ENCODE measurements at places on chromosomes 1 and 21. TPM values are rescaled to one million over a fixed set of nuclear protein-coding genes. Genes with fewer than 3 reads are reported as not detected.
A peak's percentile ranks its signal among the peaks of the same experiment; 100 is the strongest.

GRCh38 chr1:233879841-233880240, 24.6 kb upstream of the SLC35F3 start:
- DNase-seq, result no peak

Gene DBT
- 8.2 TPM for total RNA-seq

- peak; percentile 9 for DNase-seq
These were observed 59.5 kb upstream of the LRRC53 start for GRCh38 chr1:74571891-74572290.

GRCh38 chr1:24905355-24905978, 24.6 kb downstream of the RUNX3 start:
- no peak for DNase-seq

DNA sequence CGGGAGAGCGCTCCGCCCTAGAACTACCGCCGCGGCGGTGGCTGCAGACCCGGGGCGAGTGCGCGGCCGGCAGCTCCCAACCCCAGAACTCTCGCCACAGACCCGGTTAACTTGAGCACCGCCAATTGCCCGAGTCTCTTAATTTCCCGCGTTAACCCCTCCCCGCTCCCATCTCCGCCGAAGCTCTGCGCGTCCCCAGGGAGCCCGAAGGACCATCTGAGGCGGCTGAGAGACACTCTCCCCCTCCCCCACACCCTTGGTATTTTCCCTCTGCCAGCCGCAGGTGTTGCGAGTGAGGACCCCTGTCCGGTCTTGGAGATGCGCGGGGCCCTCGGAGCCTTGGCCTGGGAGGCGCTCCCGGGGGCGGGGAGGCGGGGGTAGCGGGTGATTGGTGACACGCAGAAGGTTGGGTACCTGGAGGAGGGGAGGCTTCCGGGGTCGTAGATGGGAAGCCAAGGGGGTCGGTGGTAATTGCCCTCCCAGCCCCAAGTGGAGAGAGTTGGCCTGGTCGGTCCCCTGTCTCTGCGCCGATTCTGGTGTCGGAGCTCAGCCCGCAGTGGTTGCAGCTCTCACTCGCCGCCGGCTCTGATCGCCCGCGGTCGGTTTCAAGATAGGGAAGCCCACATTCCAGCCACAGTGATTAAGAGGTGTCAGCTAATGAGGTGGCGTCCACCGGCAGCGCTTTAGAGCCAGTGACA, 858 bp upstream of the SUSD4 start:
- DNase-seq, result no peak

- DNase-seq, result peak; percentile 71
These were observed at the start of gene ETNK2 for GRCh38 chr1:204151552-204152309. ETNK2 (minus strand) TSS chr1:204152044; CDS start chr1:204151852, 192 bp downstream.

DNA sequence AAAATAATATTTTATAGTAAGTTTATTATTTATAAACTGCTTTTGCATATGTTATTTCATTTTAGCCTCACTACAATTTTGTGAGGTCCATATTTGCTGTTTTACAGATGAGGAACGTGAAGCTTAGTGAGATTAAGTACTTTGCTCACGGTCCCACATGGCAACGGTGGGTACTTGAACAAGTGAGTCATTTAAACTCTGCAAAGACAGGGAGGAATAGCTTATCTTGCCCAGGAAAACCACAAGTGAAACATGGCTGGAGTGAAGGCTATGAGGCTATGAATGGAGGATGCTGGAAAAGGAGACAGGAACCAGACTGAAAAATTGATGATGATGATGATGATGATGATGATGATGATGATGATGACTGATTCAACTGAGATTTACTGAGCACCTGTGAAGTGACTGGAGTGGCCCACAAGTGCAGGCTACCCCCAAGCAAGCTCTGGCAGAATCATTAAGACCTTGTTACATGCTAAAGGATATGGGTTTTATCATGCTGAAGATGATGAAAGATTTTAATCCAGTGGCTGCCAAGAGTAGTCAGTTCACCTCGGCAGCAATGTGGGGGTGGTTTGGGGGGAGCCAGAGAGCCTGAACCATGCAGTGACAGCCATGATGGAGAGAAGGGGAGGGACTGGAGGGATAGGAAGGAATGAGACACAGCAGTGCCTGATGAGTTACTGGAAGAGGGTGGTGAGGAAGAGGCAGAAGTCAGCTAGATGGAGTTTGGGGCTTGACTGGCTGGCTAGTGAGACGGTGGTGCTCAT, 1.4 kb upstream of the ABCA4 start:
- DNase-seq, result no peak

DNA sequence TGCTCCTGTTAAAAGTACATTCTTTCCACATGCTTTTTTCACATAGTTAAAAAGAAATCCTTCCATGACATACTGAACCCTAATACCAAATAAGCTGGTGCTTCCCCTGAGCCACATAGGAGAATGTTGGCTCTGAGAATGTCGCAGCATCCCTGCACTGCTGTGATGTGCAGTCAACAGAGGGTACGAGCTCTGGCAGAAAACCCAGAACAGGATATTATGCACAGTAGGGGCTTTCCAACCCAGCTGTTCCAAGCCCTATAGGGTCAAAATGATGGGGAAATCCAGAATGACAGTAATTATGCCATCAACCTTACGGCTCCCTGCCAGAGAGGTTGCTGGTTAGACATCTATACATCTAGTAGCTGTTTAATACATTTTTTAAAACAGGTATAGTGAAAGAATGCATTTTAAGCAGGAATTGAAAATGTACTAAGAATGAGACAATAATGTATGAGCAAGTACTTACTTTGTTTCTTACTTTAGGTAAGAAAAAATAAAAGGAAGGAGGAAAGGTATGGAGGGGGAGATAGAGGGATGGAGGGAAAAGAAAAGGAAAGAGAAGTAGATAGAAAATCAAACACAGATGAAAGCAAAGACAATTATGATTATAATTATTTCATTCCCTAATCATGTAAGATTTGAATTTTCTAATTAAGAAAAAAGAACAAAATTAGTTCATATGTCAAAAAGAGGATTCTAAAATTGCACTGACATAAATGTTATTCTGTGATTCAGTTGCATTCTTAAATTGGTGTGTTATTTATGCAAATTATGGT, 126.0 kb downstream of the NR5A2 start:
- DNase-seq, result no peak

DNA sequence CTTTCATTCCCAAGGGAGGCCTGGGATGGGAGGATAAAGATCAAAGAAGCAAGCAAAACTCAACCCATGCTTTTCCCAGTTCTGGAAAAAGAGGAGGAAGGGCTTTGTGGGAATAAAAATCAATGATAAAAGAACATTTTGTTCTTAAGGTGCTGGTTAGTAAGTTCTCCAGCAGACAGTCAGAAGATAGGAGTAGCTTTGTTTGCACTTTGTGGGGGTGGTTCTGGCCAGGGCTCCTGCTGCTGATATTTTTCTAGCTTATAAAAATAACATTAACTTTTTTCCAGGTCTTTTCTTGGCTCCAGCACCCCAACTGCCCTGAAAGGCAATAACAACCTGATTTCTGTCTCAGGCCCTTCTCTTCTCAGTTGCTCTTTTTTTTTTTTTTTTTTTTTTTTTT, 220.0 kb downstream of the FGGY start:
- no peak for DNase-seq

GRCh38 chr1:154993572-154994268, at the start of gene LENEP:
LENEP (plus strand) TSS chr1:154993586; CDS start chr1:154993608, 22 bp downstream.
- DNase-seq, result no peak

DNA sequence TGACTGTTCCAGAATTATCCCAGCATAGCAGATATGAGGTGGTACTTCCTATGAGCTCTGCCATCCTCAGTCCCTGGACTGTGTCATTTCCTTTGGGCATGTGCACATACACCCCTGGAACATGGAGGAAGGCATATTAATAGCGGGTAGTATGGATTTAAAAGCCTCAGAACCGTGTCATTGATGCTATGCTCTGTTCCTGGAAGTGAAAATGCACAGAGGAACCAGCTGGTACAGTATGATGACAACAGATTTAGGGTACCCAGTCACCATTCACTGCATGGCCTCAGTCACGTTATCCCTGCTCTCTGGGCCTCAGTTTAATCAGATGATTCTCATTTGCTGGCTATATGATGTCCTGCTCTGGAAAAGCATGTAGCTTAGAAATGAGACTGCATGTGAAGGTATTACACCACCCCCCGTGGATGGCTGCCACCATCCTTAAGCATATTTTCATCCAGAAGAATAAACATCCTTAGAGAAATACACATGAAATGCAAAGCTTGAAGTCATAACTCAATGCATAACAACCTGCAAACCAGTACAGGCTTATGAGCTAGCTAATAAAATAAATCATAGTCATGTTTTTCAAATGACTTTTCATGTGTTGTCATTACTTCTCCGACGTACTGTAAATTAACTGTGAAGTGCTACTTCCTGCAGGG, 37.8 kb downstream of the SETD4 start:
- DNase-seq, result no peak

- DNase-seq, result peak; percentile 89
These were observed 814 bp upstream of the DYRK3 start for GRCh38 chr1:206634365-206635079.

DNA sequence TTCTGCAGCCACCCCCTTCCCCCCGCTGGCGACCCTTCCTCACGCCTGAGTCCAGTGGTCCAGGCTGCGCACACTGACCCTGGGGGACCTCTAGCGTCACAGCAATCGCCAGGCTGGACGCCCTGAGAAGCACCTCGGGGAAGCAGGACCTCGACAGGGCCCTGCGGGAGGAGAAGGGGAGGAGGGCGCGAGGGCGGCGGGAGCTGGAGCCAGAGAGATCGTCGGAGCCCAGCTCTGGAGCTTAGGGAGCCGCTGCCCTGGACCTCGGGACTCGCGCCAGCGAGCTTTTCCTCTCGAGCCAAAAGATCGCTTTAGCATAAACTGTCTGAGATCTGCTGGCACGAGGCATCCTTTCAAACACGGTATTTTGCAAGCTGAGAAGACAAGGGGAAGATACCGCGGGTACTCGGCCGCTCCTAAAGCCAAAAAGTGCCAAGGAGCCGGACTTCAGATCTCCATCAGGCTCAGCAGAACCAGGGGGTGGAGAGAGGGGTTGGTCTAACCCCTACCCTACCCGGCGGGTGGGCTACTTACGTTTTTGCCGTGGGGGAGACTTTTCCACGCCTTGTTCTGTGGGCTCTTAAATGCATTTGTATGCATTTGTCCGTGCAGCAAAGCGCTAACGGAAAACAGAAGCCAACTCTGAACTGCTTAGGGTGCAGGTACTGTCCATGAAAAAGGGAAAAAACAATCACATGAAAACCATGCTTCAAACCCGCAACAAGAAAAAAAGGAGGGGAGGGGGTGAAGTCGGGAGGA, 586 bp downstream of the COL24A1 start:
- peak; percentile 61 for DNase-seq

Measured in SJCRH30 (cell line).